Thyroid gland (tissue), 4 donors: ENCODE measurements at places on chromosomes 3 and 15. TPM values are rescaled to one million over a fixed set of nuclear protein-coding genes. Genes with fewer than 3 reads are reported as not detected.

DNA sequence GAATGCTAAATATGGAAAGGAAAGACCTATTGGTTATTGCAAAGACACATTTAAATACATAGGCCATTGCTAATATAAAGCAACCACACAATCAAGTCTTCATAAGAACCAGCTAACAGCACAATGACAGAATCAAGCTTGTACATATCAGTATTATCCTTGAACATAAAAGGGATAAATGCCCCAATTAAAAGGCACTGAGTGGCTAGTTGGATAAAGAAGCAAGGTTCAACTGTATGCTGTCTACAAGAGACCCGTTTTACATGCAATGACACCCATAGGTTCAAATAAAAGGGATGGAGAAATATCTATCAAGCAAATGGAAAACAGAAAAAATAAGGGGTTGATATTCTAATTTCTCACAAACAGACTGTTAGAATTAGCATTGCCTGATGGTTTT, 706.1 kb downstream of the EPHA3 start:
- no peak for DNase-seq

The DUOX2 gene
- 84.0 TPM for total RNA-seq

GRCh38 chr3:146161663-146162002, 649 bp upstream of the PLOD2 start:
- peak; percentile 50 for DNase-seq

- DNase-seq, result no peak
Observed at GRCh38 chr3:128879991-128880390, 571 bp downstream of the ACAD9 start.

DNA sequence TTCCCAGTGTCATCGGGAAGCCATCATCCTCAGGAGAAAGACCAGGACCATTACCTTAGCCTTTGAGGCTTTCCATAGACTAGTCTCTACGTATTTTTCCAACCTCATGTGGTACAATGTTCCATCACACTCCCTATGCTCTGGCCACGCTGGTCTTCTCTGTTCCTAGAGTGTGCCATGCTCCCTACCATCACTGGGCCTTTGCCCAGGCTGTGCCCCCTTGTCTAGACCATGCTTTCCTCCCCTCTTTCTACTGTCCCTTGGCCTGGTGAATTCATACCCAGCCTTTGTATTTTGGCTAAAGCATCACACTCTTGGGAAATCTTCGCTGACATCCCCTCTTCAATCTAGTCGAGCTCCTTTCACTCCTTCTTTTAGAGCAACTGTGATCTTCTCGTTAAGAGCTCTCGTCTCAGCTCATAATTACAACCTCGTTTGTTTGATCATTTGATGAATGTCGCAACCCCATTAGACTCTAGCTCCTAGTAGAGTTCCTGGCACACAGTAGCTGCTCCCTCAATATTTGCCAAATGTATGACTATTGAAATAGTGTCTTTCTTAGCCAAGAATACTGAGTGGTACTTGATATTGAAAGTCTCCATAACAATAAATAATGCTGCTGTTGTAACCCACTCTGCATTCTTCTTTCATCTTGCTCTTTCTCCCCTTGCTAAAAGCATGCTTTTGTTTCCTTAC, 100.2 kb upstream of the FAM3D start:
- no peak for DNase-seq

The LEKR1 gene
- total RNA-seq, result 6.6 TPM

The LRRC2 gene
- 37.4 TPM for total RNA-seq

DNA sequence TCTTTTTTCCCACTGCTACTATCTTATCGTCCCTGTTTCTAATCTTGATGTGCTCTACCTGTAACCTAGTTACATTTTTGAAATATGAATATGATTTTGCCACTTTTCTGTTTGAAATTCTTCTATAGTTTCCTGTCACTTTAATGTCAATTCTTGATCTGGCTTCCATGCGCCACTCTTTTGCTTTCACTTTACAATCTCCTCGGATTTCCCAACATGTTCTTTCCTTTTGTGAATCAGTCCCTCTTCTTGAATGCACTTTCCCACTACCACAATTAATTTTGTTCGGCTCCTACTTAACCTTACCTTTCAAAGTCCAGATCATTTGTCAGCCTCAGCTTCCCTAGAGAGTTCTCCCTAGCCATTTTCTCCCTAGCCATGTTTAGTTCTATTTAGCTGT, 8.3 kb downstream of the TIMMDC1 start:
- no peak for DNase-seq

- DNase-seq, result no peak
Observed at GRCh38 chr15:68880382-68880781, 49.9 kb upstream of the SPESP1 start.

DNA sequence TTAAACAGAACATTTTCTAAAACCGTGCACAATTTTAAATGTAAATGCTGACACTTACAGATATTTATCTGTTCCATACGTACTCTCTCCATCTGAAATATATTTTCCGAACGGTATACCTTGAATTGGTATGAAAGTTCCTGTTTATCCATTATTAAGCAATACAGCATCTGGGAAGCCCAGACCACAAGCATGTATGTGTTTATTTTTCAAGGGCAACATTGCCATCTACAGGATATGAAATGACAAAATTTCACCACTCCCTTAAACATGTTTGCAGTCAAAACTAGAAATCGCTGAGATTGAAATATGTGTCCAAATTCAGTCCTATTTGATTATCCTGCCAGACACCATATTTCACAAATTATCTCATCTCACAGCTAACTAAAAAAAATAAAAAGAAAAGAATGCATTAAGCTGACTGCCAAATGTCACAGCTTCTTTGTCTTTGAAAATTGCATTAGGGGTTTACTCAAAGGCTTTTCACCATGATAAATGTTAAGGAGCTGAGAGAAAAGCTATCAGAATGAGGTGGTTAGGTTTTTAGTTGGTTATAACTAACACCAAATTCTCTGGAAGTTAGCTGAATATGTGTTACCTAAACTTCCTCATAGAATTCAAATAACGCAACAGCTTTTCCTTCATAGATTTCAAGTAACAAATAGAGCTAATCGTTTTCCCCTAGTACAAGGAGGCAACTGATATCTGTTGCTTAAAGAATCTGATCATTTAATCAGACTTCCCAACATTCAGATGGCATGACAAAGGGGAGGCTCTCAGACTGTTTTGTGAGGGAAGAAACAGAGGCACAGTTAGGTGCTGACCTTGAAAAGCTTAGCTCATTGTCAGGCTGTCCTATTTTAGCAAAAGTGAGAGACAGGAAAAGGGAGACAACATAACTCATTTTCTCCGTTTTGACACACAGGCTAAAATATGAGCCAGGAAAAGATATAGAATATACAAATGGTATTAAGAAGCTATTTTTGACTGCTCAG, 533.1 kb downstream of the TBL1XR1 start:
- DNase-seq, result no peak

GRCh38 chr3:5071061-5071460, 51.0 kb upstream of the ARL8B start:
- DNase-seq, result no peak

The ZMYND10 gene
- total RNA-seq, result 4.9 TPM

- DNase-seq, result no peak
Observed at GRCh38 chr15:72034351-72034750, 83.6 kb downstream of the MYO9A start.

The ZBTB20 gene
- 153 TPM for total RNA-seq

The DNAH1 gene
- total RNA-seq, result 8.8 TPM

GRCh38 chr3:73435055-73435454, 189.7 kb downstream of the PDZRN3 start:
- DNase-seq, result no peak

The BCHE gene
- total RNA-seq, result 1.6 TPM

The ZNF619 gene
- total RNA-seq, result 10.2 TPM

The NR1I2 gene
- total RNA-seq, result not detected

- DNase-seq, result no peak
Observed at GRCh38 chr15:100039994-100040393, 301.8 kb downstream of the ADAMTS17 start.

The CYP8B1 gene
- not detected for total RNA-seq

The PIGZ gene
- total RNA-seq, result 3.3 TPM

- peak; percentile 78 for DNase-seq
Observed at GRCh38 chr3:48194446-48195071, 6.3 kb upstream of the CDC25A start.

- no peak for DNase-seq
Observed at GRCh38 chr15:81887912-81888311, 157.9 kb downstream of the MEX3B start.

The ITIH1 gene
- total RNA-seq, result not detected

The CCR4 gene
- not detected for total RNA-seq

The OR5H6 gene
- total RNA-seq, result not detected

DNA sequence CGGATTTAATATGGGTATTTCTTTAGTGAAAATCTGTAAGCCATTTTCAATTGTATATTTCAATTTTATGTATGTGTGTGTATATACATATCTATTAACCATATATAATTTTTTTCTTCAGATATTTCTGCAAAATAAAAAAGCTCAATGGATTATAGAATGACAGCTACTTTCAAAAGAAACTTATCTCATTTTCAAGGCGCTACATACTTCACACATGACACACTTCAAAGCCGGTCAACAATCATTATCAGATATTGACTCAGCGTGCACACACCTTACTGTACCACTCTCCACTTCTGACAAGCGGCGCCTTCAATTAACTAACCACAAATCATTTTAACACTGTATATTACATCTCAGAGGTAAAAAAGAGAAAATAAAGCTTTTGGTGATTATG, 39.6 kb downstream of the ATP13A3 start:
- DNase-seq, result no peak

The KNG1 gene
- not detected for total RNA-seq

The ILDR1 gene
- 5.8 TPM for total RNA-seq

DNA sequence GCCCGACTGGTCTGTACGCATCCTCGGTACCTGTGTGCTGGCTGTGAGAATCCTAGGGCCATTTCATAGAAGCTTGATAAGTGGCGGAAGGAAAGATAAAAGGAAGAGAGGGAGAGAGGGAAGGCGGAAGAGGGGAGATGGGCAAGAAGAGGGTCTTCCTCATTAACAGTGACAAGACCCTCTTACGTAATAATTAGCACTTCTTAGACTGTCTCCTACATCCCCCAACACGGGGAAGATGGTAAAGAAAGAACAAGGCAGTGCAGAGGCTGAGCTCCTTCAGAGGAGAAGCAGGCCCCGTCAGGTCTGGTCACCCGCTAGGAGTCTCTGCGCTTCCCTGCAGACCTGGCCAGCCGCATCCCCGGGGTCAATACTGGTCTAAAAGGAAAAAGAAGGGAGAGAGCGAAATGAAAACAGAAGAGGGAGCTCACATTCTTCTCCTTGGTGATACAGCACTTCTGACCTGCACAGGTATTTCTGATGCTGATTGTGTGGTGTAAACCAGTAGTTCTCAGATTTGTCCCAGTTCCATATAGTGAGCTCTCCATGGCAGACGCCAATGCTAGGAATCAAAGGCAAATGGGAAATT, 19.0 kb upstream of the FAM240A start:
- DNase-seq, result no peak

The GRK7 gene
- total RNA-seq, result not detected

DNA sequence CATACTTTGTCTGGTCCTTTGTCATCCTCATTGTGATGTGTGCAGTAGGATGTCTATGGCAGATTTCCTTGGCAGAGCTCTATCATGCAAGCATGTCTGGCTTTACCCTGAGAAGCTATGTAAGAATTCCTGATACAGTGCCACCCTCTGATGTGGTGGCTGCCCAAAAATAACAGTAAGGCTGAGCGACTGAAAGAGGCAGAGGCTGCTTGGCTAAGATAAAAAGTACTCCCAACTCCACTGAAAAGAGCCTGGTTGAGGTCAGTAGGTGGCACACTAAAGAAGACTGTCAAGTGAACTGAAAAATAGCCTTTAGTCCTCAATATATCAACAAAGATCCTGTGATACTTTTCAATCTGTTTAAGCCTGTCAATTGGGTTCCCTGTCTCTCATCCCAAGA, 31.7 kb downstream of the BTLA start:
- no peak for DNase-seq

DNA sequence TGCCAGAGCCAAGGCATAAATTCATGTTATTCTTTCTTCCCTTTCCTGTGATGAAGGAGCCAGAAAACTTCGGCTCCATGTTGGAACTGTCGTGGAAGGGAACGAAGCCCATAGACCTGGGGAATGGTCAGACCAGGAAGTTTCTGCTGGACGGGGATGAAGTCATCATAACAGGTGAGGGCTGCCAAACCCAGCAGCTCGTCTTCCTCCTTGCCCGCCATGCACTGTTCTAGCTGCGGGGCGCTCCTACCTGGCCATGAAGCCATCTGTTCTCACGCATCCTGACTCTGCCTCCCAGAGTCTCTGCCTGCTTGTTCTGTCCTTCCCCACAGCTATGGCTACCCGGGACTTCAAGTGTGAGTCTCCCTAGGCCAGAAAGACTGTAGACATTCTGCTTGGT, 28.2 kb downstream of the FAH start:
- no peak for DNase-seq

The SI gene
- not detected for total RNA-seq

DNA sequence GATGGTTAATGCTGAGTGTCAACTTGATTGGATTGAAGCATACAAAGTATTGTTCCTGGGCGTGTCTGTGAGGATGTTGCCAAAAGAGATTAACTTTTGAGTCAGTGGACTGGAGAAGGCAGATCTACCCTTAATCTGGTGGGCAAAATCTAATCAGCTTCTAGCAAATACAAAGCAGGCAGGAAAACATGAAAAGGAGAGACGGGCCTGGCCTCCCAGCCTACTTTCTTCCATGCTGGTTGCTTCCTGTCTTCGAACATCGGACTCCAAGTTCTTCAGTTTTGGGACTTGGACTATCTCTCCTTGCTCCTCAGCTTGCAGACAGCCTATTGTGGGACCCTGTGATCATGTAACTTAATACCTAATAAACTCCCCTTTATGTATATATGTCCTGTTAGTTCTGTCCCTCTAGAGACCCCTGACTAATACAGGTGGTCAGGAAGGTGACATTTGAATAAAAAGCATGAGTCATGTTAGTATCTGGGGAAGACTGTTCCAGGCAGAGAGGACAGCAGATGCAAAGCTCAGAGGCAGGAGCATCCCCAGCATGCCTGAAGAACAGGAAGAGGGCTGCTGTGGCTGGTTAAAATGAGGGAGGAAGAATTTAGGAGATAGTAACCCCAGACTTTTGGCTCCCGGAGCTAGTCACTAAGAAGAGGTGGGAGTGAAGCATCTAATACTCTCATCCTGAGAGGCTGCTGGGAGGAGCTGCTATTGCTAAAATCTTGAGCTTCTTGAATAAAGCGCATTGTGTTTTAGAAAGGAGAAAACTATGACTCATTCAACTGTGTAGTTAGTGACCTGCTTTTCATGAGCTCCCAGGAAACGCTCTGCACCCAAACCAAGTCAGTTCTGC, 207.4 kb upstream of the HES1 start:
- peak; percentile 21 for DNase-seq

GRCh38 chr3:132198516-132198915, 118.7 kb upstream of the ACP3 start:
- DNase-seq, result no peak

The FOXB1 gene
- not detected for total RNA-seq

GRCh38 chr15:38733331-38733730, 168.7 kb upstream of the RASGRP1 start:
- no peak for DNase-seq
